ENCODE measurements at places on chromosomes 3 and 15.

GRCh38 chr15:80815106-80815505 is 35.9 kb downstream of the CEMIP start:
- no peak for DNase-seq

GRCh38 chr3:117700573-117701360 is 991.2 kb downstream of the TUSC7 start:
- DNase-seq: no peak

GRCh38 chr15:58454950-58455401 is 23.2 kb downstream of the LIPC start:
- DNase-seq: no peak

DNA sequence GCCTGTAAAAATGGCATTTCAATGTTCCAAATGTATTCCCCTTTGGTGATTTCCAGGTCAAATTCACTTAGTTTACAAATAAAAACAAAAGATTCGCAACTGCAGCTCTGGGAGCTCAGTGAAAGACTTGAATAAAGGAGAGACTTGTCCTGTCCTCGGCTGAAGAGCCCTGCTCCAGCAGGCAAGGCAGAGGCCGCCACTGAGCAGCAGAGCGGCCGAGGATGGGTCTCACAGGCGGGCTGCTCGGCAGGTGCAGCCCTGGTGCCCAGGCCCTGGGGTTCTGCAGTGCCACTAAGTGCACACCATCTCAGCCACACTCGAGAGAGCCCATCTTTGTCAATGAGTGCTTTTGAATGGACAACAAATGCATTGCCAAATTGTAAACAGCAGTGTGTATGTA is 856.2 kb downstream of the AGBL1 start:
- no peak for DNase-seq

- DNase-seq: no peak
Measured at GRCh38 chr3:114333180-114333922, 39.5 kb downstream of the TIGIT start.

GRCh38 chr3:142609136-142609535 is 12.9 kb downstream of the PLS1 start:
- no peak for DNase-seq

DNA sequence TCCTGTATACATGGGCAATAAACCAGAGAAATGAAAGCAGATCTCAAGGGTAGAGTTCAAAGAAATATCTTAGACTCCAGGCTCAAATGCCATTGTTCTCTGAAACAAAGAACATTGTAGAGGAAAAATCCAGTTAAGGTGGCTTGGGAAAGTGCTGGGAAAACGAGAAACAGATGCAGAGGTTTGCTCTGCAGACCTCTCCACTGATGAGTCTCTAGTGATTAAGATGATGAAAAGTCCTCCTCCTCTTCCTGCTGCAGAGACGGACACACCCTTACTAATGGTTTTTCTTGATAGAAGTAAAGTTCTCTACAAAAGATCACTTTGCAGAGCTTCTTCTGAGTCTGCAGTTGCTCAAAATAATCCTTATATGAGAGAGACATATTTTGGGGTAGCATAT is 264.7 kb downstream of the GABRG3 start:
- DNase-seq: no peak

DNA sequence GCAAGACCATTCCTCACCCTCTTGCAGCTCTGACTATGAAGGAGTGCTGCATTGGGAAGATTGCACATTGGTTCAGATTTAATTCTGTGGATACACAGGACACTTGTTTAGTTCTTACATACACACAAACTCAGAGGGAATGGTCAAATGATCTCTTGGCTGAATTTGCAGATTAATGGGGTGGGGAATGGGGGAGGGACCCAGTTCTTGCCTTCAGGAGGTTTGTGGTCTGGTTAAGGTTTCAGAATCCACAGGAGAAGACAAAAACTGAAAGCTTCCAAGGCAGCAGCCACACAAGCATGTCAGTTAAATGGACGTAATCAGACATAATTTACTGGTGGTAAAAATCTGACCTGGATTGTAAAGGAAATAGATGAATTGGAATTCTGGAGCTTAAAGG is 257.1 kb upstream of the ROPN1 start:
- no peak for DNase-seq

DNA sequence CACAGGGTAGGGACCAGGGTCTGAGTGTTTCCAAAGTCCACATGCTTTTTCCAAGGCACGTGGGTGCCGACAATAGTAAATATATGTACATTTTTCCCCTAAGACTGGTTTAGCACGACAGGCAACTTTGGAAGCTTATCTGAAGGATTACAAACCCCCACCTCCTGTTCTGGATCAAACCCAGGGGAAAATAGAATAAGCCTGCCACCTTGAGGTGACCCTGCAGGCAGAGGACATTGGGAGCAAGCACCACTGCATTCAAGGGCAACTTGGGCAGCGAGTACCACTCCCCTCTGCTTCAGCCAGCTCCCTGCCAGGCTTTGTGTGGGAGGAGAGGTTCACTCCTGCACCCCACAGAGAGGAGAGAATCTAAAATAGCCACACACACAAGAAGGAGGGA is 44.8 kb downstream of the KBTBD12 start:
- no peak for DNase-seq

- no peak for DNase-seq
Measured at GRCh38 chr3:178085817-178086123, 450.5 kb upstream of the KCNMB2 start.

- DNase-seq: no peak
Measured at GRCh38 chr15:25417604-25418003, 21.2 kb downstream of the UBE3A start.

DNA sequence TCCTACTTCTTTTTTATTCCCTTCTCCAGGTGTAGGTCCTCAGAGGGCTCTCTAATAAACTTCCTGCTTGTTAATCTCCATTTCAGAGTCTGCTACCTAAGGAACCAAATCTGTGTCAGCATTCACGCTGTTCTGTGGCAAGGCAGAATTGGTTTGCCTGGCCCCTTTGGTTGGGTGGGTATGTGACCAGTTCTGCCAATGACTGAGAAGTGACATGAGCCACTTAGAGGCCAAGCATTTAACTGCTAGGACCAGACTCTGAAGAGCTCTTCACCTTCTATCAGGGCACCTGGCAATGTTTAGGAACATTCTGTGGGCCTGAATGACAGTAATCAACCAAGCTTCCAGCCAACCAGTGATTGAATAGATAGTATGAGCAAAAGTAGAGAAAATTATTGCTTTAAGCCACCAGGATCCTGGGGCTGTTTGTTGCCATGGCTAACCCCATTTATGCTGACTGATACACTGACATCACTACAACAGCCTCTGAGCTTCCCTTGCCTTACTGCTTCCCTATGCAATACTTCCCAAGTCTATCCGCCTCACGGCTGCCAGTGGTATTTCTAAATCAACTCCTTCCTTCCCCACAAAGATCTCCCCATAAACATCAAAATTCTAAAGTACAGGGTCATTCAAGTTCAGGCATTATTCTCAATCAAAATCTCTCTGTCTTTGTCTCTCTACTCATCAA is 7.6 kb downstream of the FRMD4B start:
- no peak for DNase-seq

- DNase-seq: no peak
Measured at GRCh38 chr3:23481616-23482278, 278.6 kb downstream of the UBE2E2 start.

GRCh38 chr3:150090877-150091276 is 120.2 kb upstream of the PFN2 start:
- DNase-seq: no peak

- DNase-seq: no peak
Measured at GRCh38 chr3:133040696-133041523, 2.7 kb downstream of the TMEM108 start.

GRCh38 chr3:171812811-171813210 is 2.5 kb upstream of the PLD1 start:
- no peak for DNase-seq

DNA sequence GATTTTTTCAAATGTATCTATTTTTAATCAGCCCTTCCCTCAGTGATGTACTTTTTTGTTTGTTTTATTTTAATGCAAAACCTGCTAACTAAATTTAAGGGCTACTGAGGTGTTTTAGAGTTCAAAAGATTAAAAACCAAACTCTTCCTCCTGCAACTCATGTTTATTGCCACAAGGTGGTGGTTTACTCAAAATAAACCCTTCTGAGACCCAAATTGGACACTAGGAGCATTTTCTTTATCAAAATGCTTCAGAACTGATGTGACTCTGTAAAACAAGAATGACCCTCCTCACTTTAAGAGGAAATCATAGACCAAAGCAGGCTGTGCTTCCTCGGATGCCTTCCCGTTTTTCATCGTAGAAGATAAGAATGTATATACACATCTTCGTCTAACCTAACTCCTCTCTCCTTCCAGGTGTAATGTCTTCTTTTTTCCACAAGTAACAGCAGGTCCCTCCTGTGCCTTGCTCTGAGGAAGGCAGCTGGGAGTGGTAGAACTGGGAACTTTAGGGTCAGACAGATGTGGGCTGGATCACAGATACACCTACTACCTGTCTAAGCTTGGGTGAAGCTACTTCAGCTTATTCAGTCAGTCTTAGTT is 2.9 kb upstream of the NME9 start:
- DNase-seq: no peak

DNA sequence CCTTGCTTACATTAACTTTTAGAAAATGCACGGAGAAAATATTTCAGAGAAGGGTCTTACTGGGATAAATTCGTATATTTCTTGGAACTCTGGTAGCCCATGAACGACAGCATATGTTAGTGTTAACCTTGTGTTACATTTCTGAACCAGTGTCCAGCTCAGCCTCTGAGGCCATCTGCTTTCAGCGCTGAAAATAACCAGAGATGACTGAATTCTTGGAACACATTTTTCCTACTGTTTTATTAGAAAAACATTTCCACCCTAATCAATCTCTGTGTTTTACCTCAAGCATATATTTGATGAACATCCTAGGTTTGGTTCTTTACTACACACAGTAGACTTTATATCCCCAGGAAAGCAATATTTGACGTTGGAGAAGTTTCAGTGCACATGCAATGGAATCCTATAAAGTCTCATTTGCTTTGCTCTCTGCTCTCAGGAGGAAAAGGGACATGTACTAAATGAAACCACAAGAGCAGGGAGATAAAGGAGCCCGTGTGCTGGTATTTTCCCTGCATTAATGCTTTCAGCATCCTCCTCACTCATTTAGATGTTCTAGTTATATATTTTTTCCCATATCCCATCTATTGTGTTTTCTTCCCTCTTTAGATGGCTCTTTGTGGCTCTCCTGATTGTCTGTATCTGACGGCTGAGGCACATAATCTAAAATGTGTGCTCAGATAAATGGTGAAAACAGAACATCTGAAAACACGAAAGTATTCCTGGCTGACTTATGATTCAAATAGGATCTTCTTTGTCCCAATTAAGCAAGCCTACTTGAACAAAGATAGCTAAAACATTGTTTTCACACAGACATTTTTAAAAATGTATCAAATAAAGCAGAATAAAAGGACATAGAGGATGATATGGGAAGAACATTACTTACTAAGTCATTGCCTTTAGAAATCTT is 151.7 kb upstream of the KCNMB2 start:
- no peak for DNase-seq

GRCh38 chr3:11132861-11133260 is 21.4 kb upstream of the HRH1 start:
- no peak for DNase-seq

GRCh38 chr15:50953302-50953701 is 44.8 kb downstream of the AP4E1 start:
- DNase-seq: no peak

DNA sequence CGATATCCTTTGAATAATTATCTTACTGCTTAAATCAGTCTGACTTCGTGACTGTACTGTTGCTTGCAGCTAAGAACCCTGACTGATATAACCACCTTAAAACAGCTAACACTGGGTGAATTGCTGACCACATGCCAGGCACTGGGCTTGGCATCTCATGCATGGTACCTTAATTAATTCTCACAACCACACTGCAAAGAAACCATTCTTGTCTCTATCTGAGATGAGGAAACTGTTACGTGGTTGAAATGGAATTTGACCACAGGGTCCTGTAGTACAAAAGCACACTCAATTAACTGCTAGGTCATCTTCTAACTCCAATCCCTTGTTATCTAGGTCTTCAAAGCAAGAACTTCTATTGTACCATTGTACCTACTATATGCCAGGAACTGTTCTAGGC is 92.7 kb upstream of the PRICKLE2 start:
- no peak for DNase-seq

GRCh38 chr3:61686228-61686648 is 124.9 kb downstream of the PTPRG start:
- DNase-seq: no peak

- no peak for DNase-seq
Measured at GRCh38 chr3:150073031-150073430, 102.3 kb upstream of the PFN2 start.

GRCh38 chr3:147572970-147573340 is 163.8 kb downstream of the ZIC1 start:
- DNase-seq: no peak

GRCh38 chr3:99901200-99901926 is 83.7 kb downstream of the CMSS1 start:
- DNase-seq: no peak

- DNase-seq: no peak
Measured at GRCh38 chr3:149299938-149300801, 33.3 kb downstream of the TM4SF18 start.

GRCh38 chr3:7368597-7368996 is 507.7 kb downstream of the GRM7 start:
- no peak for DNase-seq

- DNase-seq: no peak
Measured at GRCh38 chr3:88542916-88543315, 393.2 kb downstream of the C3orf38 start.

GRCh38 chr3:63951492-63952247 is 39.5 kb upstream of the SCAANT1 start:
- no peak for DNase-seq

DNA sequence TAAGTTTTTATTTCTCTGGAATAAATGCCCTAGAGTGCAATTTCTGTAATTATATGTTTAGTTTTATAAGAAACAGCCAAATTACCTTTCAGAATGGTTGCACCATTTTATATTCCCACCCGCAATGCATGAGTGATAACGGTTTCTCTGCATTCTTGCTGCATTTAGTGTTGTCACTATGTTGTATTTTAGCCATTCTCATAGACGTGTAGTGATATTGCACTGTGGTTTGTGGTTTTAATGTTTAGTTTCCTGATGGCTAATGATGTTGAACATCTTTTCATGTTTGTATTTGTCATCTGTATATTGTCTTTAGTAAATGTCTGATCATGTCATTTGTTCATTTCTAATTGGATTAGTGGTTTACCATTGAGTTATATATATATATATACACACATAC is 73.0 kb upstream of the GOLIM4 start:
- no peak for DNase-seq

Measured in stimulated activated naive CD4-positive, alpha-beta T cell (primary cell).